ENCODE measurements at places on chromosomes 4 and X.

- DNase-seq = no peak
These were observed 24.1 kb downstream of the C4orf50 start for GRCh38 chr4:5993876-5994811.

- DNase-seq = no peak
These were observed 124.4 kb upstream of the PCDH18 start for GRCh38 chr4:137656661-137657060.

DNA sequence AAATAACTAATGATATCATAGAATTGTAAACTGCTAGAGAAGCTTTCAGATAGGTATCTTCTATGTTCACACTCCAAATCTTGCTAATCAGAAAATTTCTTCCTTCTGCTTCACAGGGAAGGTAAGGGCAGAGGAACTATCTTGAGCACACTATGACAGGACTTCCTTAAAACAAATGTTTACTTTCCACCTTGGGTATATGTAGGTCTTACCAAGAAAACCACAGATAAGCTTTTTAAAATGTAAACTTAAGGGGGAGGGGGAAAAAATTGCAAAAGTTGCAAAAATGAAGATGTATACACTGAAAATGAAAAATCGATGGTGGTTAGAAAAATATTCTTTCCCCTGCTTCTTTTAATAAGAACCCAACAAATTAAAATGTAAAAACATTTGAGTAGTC lies 30.9 kb downstream of the YTHDC1 start:
- DNase-seq = no peak

DNA sequence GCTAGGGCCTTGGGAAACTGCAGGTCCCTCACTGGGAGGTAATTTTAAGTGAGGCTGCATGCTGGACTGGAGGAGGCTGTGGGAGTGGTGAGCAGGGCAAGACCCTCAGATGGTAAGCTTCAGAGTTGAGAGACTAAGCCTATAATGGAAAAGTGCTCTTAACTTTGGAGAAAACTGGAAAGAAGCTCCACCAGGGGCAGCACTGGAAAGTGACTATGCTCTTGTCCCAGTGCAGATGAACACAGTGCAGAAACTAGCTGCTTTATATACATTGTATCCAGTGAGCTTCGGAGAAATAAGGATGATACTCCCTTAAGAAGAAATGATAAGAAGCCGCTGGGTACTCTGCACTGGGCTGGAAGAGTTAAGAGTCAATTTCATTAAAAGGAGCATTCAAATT lies 3.2 kb upstream of the MAGEB2 start:
- no peak for DNase-seq

DNA sequence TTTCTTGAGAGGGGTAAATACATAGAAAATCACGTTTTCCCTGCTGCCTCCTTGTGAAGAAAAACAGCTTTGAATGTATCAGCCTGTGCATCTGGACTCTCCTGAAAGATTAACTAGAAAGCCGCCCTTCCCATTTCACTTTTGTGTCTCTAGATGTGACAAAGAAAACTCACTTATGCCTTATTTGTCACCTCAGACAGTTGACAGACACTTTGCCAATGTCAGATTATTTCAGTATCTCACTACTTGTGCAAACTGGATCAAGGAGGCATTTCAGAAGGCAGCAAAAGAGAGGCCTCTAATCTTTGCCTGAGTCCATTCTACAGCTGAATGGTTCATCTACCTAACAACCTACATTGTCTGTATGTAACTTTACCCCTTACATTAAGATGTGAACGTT lies 754.9 kb downstream of the RPA4 start:
- DNase-seq = no peak

- DNase-seq = no peak
These were observed 11.2 kb downstream of the CYP4V2 start for GRCh38 chr4:186202490-186203140.

DNA sequence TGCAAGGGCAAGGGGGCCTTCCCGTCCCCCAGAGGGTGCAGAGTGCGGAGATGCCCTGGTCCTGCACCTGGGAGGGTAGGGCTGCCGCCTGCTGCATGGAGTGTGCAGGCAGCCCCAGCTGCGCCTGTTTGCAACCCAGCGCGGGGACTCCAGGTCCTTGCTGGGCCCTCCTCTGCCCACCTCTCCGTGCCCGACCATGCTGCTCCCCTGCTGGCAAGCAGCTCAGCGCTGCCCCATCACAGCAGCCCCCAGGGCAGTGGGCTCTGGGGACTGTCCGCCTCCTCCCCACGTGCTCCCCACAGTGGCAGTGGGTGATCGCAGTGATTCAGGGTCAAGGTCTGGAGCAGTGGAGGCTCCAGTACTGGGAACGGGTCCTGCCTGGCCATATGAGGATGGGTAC lies 5.0 kb upstream of the FBXW7 start:
- DNase-seq = no peak

DNA sequence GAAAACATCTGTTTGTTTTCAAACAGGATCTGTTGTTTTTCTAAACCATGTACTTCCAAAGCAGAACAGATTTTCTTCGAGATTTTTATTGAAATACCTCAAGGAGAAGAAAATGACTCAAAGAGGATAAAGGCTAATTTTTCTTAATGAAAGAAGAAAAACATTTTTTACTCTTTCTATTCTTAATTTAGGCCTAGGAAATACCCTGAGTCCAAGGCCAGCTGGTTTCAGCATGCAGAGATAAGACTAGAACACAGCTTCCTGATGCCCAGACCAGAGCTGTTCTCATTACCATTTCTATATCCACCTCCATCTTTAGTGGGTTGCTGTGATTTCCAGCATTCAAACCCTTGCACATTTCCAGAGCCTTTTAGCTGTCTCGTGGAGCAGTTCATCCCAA lies 18.3 kb downstream of the GAB1 start:
- DNase-seq = no peak

DNA sequence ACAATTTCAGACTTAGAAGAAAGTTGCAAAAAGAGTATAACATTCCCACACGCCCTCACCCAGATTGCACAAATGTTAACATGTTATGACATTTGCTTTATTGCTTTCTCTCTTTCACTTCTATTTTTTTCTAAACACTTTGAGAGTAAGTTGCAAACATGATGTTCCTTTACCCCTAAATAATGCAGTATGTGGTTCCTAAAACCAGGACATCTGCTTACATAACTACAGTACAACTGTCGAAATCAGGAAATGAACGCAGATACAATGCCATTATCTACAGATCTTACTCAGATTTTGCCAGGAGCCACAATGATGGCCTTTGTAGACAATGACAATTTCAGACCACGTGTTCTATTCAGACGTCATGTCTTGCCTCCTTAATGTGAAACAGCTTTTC lies 22.4 kb downstream of the SH3TC1 start:
- DNase-seq = peak; percentile 46

DNA sequence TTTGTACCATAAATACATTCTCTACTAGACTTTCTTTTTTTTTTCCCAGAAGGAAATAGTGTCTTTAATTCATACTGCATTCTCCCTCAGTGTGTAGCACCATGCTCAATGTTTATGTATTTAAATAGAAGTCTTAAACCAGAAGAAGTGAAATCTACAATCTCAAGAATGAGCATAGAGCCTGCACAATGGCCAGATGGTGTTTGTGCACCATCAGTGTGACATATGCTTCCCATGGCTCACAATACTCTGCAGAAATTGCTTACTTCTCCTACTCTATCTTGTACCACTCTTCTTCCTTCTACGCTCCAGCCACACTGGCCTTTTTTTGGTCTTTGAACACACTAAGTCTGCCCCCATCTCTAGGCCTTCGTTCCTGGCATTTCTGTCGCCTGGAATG lies 2.6 kb upstream of the DOCK11 start:
- no peak for DNase-seq

DNA sequence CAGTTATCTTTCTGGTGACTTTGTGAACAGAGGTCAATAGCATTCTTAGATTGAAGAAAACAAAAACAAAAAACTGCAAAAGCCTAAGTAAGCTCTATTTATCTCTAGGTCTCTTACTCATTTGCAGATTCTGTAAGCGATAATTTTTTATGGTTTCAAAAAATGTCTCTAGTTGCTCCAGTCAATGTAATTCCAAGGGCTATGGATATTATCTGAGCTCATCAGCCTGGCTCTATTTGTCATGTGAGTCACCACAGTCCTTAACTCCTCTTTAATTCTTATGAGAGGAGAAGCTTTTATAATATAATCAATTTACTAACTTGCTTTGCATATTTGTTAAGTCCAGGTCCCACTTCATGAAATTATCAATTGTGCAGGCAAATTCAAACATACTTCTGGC lies 79.1 kb downstream of the NPFFR2 start:
- DNase-seq = no peak

DNA sequence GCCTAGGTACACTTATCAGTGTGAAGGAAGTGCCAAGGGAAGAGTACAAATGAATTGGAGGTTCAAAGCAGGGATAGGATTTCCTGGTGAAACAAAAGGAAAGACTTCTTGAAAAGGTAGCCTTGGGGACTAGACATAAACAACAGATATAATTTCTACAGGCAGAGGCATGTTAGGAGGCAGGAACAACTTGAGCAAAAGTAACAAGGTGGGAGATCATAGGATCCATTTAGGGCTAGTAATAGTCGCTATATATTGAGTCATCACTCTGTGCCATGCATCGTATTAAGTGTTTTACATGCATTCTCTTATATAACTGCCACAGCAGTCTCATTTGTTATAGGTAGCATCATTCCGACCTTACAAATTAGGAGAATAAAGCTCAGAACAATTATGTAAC lies 98.3 kb upstream of the EOLA2 start:
- DNase-seq = no peak

DNA sequence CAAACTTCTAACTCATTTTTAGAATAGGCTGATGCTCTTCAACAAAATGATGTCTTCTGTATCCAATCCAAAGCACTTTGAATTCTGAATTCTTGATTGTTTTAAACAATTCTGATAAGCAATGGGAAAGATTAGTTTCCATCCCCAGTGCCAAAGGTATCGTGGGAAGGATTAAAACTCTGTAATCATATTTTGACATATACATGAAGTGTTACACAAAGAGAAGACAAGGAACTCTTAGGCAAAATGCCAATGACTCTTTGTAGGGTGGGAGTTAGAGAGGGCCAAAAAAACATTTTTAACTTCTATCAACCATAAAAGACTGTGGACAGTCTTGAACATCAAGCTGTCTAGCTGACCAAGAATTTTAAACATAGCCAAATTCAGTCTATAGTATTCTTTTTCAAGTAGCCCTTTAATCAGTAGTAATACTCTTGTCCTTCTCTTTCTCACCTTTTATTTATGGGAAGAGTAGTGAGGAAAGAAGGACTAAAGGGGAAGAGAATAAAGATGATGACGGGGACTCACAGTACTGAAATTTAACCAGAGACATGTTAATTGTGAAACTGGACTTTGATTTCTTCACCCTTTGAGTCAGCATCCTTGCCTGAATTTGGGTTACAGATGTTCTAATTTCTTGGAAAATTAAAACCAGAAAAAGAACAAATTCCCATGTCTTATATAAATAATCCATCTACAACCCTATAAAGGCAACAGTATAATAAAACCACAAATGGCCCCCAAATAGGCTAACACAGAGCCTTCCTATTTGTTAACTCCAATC lies 51.8 kb upstream of the VEGFD start:
- DNase-seq = no peak

GRCh38 chr4:566508-567295 lies 9.4 kb downstream of the TMEM271 start:
- DNase-seq = no peak

- no peak for DNase-seq
These were observed 460.6 kb downstream of the IL15 start for GRCh38 chr4:142097015-142097414.

DNA sequence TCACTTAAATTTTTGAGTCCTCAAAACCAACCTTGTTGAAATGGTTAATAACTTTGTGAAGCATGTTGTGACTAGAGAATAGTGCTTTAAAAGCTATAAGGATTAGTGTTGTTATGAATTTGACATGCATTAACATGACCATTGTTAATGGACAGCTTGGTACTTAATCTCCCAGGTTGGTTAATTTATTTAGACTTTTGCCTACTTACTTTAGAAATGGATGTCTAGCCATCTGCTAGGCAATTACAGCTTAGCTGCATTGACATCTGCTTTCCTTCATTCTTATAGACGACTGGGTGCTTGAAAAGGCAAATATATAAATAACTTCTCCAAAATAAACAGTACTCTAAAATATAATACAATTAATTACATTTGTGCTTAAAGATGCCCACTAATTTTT lies 368.0 kb downstream of the CCSER1 start:
- DNase-seq = no peak

DNA sequence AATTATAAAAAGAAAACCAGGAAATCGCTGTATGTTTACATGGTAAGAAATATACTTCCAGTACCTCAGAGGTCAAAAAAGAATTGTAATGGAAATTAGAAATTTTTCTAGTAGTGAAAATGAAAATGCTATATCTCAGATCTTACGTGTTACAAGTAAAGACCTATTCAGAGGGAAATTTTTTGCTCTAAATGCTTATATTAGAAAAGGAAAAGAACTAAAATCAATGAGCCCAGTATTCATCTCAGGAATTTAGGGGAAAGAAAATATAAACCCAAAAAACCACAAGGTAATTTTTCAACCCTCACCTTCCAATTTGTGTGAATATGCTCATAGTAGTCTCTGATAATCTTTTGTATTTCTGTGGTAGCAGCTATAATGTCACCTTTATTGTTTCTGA lies 145.6 kb downstream of the RAP1GDS1 start:
- no peak for DNase-seq

DNA sequence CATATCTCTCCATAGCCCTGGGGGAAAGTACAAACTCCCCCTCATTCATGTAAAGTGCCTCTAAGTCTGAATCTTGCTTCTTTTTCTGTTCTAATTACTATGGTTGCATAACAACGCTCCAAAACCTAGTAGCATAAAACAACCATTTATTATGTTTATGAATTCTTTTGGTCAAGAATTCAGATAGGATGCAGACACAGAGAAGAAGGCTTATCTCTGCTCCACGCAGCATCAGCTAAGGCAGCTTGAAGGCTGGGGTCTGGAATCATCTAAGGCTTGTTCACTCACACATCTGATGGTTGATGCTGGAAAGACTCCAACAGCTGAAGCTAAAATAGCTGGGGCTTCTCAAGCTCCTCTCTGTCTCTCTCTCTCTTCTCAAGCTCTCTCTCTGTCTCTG lies 564.5 kb downstream of the ZNF674 start:
- no peak for DNase-seq

DNA sequence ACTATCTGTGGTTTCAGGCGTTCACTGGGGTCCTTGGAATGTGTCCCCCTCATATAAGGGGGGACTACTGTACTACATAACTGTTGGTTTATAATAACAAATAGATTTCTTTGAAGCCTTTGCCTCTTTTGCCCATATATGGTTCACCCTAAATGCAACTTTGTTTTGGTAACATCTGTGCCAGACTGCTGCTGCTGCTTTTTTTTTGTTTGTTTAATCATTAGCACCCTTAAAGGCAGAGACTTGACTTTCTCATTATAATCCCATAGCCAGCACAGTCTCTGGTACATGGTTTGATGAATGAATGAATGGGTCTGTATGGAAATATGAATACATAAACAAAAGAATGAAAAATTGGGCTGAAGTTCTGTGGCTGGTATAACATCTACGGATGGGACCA lies 80.2 kb upstream of the LHFPL1 start:
- DNase-seq = no peak

- no peak for DNase-seq
These were observed 4.5 kb downstream of the RAPGEF2 start for GRCh38 chr4:159107203-159107925.
